HAP-1 (cell line): ENCODE measurements at places on chromosomes 3 and 15.

GRCh38 chr3:53202331-53203015 lies 41.5 kb downstream of the PRKCD start:
- DNase-seq = no peak

- no peak for DNase-seq
Observed at GRCh38 chr15:57827021-57827420, 120.5 kb downstream of the POLR2M start.

GRCh38 chr15:67579164-67579563 lies 36.7 kb downstream of the MAP2K5 start:
- no peak for DNase-seq

DNA sequence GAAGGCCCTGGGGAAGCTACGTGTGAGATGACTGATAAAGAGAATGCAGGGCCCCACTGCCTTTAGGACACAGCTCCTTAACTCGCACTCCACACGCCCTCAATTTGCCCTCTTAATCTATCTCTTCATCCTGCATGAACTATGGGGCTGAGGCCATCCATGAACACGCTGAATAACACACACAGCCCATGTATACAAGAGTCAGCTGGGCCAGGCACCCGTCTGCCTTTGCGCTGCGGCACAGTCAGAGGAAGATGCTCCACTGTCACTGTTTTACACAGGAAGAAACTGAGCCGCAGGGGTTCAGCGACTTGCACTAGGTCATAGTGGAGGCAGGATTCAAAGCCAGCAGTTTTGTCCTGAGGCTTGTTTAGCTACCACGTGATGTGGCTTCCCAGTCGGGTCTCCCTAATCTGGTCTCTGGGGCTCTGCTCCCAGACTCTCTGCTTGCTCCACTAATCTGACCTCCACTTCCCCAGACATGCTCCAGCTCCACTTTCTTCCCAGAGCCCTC lies 43.9 kb downstream of the TLE3 start:
- no peak for DNase-seq

- no peak for DNase-seq
Observed at GRCh38 chr3:115999001-115999585, 375.8 kb downstream of the GAP43 start.

DNA sequence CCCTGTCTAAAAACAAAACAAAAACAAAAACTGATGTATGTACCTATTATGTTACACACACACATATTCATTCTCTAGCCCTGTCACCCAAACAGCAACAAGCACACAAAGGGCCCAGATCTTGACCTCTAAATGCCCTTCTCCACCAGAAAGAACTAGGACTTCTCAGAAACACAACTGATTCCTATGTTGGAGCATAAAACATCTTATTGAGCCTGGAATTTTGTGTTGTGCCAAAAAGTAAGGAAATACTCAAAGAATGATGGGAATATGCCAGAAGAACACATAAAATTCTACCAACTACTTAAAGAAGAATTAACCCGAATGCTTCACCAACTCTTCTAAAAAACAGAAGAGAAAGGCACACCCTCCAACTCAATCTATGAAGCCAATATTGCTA lies 66.7 kb upstream of the OCA2 start:
- no peak for DNase-seq

- no peak for DNase-seq
Observed at GRCh38 chr3:78741066-78741645, 1026.6 kb downstream of the ROBO1 start.

DNA sequence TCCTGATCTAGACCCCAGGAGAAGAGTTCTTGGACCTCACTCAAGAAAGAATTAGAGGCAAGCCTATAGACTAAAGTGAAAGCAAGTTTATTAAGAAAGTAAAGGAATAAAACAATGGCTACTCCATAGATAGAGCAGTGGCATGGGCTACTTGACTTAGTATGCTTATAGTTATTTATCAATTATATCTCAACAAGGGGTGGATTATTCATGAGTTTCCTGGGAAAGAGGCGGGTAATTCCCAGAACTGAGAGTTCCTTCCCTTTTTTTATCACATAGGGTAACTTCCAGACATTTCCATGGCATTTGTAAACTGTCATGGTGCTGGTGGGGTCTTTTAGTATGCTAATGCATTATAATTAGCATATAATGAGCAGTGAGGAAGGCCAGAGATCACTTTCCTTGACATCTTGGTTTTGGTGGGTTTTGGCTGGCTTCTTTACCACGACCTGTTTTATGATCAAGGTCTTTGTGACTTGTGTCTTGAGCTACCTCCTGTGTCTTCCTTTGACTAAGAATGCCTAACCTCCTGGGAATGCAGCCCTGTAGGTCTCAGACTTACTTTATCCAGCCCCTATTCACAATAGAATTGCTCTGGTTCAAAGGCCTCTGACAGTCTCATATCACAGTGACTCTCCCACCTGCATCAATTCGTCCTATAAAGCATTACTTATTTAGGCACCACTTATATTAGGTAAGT lies 35.3 kb upstream of the PLSCR2 start:
- DNase-seq = no peak

- DNase-seq = no peak
Observed at GRCh38 chr15:63523306-63523990, 19.1 kb downstream of the USP3 start.

- no peak for DNase-seq
Observed at GRCh38 chr3:51815614-51816013, 36.6 kb upstream of the IQCF6 start.

DNA sequence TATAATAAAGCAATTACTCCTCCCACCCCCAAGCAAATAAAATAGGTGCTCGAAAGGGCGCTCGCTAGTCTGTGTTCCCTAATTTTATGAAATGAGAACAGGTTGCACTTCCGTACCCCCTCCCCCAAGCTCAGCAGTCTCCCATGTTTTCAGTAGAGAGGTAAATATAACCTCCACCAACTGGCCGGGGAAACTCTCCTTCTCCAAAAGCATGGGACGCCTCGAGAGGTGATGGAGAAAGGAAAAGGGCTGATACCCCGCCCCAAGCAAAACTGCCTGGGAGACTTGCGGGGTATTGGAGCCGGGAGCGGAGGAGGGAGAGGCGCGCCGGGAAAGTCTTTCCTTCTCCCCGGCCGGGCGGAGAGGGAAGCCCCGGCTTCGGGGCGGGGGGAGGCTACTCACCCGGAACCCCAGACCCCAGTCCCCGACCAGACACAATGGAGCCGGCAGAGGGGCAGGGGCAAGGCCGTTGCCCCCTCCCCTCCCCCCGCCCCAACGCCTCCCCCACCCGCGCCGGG lies 605 bp downstream of the DCUN1D1 start:
- peak; percentile 28 for DNase-seq

DNA sequence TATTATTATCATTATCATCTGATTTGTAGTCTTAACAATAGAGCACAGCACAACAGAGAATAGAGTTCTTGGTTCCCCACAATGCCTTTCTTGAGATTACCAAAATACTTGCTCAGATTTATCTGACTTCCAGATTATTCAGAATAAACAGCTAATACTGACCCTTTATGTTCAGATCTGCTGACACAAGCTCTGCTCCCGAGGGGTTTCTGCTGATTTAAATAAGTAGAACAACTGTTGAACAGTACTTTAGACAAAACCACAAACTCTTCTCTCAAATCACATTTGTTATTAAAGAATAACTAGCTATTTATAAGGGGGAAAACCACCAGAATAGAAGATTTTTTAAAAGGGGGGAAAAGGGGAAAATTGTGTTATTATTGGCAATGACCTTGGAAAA lies 380.2 kb upstream of the ATP11B start:
- no peak for DNase-seq

GRCh38 chr3:60675424-60675823 lies 575.8 kb downstream of the FHIT start:
- no peak for DNase-seq

DNA sequence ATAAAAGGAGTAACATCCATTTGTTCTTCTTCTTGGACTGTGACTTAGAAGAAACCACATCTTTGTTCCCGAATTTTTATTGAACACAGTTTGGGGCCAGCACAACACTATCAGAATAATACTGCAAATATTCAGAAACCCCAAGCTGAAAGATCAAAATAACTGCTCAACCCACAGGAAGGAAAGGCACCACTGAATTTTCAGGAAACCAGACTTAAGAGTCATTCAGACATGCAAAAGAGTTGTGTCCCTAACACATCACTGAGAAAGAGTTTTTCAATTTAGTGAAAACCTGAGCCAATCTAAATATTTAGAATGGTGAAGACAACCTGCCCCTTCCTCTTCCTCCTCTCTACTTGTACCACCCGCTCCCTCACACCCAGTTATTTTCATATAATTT lies 295.0 kb upstream of the RORA start:
- DNase-seq = no peak

- no peak for DNase-seq
Observed at GRCh38 chr3:8764528-8764927, 4.9 kb downstream of the OXTR start.

DNA sequence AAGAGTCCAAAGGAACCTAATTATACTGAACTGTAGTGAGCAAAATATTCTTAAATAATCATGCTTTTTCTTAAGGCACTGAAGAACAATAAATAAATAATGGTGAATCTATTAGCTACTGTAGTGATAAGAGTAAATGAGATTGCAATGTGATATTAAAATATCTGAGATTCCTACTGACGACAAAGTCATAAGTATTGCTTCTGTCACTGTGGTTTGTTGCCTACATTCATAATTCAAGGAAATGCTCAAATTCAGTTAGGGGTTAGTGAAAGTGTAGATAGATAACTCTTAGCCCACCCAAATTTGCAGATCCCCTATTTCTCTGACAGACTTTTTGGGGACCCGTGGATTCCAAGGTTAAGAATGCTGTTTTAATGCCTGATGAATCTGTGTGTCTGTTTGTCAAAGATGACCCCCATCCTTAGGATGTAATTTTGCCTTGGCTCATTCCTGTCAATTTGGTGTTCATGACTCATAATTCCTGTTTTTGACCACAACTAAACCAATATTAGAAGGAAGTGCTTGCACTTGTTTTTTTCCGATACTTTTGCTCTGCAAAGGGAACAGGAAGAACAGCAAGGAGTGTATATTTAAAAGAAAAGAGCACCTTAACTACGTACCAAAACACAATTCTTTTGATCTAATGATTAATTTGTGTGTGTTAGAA lies 86.7 kb downstream of the MAGI1 start:
- DNase-seq = no peak

DNA sequence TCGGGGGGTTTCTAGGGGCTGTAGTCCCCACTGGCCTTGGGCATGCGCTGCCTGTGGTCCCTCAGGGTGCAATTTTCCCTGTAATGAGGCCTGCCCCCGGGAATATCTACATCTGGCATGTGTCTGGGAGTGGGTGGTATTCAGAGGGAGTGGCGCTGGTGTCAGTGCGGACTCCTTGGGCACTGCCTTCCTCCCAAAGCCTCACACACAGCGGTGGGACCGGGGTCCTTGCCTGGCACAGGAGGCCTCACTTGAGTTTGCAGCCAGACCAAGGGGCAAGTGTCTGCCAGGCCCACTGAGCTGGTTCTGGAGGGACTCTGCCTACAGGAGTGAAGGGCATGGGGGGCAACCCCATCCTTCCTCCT lies 53.5 kb upstream of the PCSK6 start:
- DNase-seq = no peak

- no peak for DNase-seq
Observed at GRCh38 chr3:195253923-195254432, 17.0 kb downstream of the XXYLT1 start.

DNA sequence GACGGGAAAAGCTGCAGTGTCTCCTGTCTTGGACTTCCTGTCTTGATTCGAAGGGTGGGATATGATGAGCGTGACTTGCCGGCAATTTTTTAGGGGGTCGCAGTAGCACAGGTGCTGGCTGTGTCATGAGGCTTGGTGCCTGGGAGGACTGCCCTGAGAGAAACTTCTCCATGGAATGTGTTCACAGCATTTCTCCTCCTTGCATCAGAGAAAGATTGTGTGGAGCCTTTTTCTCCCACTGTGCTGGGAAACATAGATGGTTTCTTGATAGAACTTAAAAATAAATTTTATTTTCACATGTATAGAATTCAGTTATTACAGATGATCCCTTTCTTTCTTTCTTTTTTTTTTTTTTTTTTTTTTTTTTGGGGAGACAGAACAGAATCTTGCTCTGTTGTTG lies 121.4 kb downstream of the KLHL25 start:
- DNase-seq = no peak

- peak; percentile 61 for DNase-seq
Observed at GRCh38 chr3:169811631-169812331, 889 bp upstream of the LRRIQ4 start.

DNA sequence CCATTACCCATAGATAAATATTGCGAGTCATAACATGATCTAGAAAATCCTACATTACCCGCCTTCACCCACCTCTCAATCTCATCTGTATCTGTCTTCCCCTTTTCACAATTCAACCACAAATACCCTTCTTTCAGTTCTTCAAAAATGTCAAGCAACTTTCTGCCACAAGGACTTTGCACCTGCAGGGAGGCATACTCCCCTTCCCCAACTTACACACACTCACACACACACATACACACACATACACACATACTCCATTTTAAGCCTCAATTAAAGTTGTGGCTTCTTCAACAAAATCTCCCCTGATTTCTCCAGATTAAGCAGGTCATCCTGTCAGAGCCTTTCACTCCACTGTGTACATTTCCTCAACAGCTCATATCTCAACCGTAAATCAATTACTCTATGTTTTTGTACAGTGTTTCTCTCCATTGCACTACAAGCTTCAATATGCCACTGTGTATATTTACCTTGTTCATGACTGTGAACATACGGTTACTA lies 33.1 kb upstream of the CCDC50 start:
- no peak for DNase-seq

DNA sequence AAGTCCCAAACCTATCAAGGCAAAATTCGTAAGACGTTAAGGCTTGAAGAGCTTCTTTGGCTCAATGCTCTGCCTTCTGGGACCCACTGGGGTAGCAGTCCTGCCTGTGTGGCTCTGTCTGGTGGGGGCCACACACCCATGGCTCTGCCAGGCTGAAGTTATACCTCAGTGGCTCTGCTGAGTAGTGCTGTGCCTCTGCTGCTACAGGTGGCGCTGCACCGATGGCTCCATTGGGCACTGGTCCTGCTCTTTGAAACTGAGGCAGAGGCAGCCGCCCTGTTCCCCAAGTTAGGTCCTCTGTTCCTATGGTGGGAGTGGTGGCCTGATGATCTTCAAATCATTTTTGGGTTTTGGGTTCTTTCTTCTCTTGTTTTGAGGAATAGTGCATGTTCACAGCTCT lies 68.0 kb upstream of the AP4E1 start:
- no peak for DNase-seq

DNA sequence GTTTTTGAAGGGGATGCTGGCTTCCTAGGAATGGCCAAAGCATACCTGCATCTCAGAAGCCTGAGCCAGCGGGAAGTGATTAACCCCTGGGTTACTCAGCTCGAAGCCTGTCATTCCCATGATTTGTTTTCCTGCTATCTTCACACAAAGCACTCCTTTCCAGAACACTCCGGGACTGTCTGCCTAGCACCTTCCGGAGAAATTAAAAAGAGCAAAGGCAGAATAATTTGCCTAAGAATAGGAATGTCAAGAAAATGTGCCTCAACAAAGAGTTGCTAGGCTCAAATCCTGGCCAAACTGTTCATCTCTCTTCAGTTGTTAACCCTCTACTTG lies 34.1 kb downstream of the TPM1 start:
- DNase-seq = no peak

DNA sequence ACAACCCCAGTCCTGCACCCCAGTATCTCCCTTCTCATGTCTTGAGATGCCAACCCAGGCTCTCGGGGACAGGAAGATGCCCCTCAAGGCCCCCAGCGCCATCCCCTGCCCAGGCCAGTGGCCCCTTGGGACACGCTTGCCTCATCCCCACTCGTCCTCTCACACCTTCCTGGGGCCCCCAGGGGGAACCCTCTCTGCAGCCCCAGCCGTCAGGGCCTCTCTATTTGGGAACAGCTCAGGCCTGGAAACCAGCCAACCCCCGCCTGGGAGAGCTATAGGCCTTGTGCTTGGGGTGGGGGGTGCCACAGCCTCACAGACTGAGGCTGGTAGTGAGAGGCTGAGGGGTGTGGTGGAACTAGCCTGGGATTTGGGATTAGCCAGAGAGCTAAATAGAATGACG lies 7.8 kb downstream of the LINGO1 start:
- peak; percentile 48 for DNase-seq
